Aorta (tissue), 5 donors: ENCODE measurements at places on chromosomes 13 and 19. TPM values are rescaled to one million over a fixed set of nuclear protein-coding genes. Genes with fewer than 3 reads are reported as not detected.

Gene MBD3
- polyA plus RNA-seq, result 37.6 TPM

Gene PDX1
- not detected for polyA plus RNA-seq

DNA sequence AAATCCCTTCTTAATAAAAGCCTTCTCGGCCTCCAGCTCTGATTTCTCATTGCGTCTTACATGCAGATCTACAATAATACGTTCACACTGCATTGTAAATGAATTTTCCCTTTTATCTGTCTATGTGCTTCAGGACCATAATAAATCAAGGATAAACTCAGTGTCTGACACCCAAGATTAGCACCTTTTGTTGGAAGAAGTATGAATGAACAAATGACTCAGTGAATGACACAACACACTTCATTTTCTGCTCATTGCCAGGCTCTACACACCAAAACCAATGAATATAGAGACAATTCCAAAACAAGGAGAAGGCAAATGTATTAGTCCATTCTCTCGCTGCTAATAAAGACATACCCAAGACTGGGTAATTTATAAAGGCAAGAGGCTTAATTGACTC is 1224.4 kb downstream of the EFNB2 start:
- DNase-seq, result no peak

GRCh38 chr13:49240017-49240416 is 7.7 kb upstream of the CDADC1 start:
- DNase-seq, result no peak

Gene IGFL2
- not detected for polyA plus RNA-seq

Gene RASGRP4
- polyA plus RNA-seq, result 4.1 TPM

Gene HSH2D
- polyA plus RNA-seq, result 0.10 TPM

Gene TSKS
- 0.38 TPM for polyA plus RNA-seq

Gene SLITRK6
- not detected for polyA plus RNA-seq

GRCh38 chr19:17737690-17738153 is 13.6 kb upstream of the FCHO1 start:
- DNase-seq, result no peak

- DNase-seq, result peak; percentile 85
Observed at GRCh38 chr19:45496349-45496953, 396 bp downstream of the RTN2 start.

- DNase-seq, result no peak
Observed at GRCh38 chr13:54852831-54853230, 1824.2 kb downstream of the OLFM4 start.

- DNase-seq, result no peak
Observed at GRCh38 chr19:8132858-8133458, 16.4 kb downstream of the FBN3 start.

Gene SERP2
- 11.4 TPM for polyA plus RNA-seq

Gene EXOC3L2
- polyA plus RNA-seq, result 0.67 TPM

- peak; percentile 72 for DNase-seq
Observed at GRCh38 chr13:106471957-106472543, 63.4 kb downstream of the EFNB2 start.

Gene NKPD1
- polyA plus RNA-seq, result not detected

DNA sequence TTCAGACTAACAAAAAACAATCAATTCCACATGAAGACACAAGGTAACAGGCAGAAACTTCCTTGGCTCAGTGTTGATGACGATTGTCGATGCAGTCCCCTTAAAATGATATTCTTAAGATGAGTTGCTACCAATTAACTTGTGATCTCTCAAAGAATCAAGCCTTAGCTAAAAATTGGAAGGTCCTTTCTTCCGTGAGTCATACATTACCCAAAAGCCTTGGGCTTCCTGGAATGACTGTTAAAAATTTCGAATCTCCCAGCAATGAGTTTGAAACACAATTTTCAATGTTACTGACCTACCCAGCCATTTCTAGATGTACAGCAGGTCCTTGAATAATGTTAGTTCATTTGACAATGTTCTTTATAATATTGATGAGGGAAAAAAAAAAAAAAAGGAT is 28.0 kb upstream of the RB1 start:
- no peak for DNase-seq

DNA sequence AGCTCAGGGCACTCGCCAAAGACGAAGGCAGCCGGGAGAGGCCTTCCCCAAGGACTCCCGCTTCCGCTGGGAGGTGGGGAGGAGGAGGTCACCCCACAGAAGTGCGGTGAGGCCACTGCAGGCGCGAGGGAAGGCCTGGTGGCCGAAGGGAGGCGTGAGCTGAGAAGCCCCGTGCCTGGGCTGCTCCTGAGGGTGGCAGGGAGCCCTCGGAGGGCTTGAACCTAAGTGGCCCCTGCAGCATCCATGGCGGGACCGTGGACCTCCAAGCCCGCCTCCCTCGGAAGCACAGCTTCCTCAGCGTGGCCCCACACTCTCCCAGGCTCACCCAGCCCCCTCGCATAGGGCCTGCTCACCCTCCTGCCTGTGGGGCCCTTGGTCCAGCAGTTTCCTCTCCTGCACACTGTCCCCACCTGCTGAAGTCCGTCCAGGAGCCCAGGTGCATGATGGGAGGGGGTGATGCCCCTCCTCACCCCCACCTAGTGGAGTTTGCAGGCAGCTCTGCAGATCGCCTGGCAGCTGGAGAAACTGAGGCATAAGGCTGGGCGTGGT is 25.9 kb downstream of the EFNA2 start:
- no peak for DNase-seq

GRCh38 chr13:47647001-47647400 is 354.1 kb downstream of the SUCLA2 start:
- no peak for DNase-seq

GRCh38 chr13:76160961-76161925 is 525.1 kb downstream of the LMO7 start:
- DNase-seq, result peak; percentile 59

Gene NECTIN2
- polyA plus RNA-seq, result 49.5 TPM

Gene NMRK2
- 0.18 TPM for polyA plus RNA-seq

DNA sequence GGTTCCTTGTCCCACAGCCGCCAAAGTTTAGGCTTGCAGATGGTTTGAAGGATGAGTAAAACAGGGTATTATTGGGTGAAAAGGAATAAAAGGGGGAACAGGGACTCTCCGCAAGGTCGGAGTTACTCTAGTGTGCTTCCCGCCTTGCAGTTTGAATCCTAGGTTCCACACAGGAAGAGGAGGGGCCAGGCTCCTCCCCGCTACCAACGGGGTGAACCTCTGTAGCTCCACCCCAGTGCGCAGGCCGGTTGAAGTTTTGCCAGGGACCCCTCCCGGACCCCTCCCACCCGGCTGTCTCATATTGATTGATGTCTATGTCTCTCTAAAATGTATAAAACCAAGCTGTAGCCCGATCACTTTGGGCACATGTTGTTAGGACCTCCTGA is 11.6 kb upstream of the GTF2F2 start:
- no peak for DNase-seq

- peak; percentile 43 for DNase-seq
Observed at GRCh38 chr13:110410936-110411687, 104.0 kb downstream of the COL4A2 start.

GRCh38 chr19:38555200-38555599 is 62.6 kb downstream of the MAP4K1 start:
- no peak for DNase-seq

DNA sequence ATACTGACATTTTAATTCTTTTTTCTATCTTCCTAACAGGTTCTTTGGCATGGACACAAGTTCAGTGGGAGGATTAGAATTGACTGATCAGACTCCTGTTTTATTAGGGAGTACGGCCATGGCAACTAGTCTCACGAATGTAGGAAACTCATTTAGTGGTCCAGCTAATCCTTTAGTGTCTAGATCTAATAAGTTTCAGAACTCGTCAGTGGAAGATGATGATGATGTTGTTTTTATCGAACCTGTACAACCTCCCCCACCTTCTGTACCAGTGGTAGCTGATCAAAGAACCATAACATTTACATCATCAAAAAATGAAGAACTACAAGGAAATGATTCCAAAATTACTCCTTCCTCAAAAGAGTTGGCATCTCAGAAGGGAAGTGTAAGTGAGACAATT is 34.5 kb downstream of the ZMYM2 start:
- no peak for DNase-seq

DNA sequence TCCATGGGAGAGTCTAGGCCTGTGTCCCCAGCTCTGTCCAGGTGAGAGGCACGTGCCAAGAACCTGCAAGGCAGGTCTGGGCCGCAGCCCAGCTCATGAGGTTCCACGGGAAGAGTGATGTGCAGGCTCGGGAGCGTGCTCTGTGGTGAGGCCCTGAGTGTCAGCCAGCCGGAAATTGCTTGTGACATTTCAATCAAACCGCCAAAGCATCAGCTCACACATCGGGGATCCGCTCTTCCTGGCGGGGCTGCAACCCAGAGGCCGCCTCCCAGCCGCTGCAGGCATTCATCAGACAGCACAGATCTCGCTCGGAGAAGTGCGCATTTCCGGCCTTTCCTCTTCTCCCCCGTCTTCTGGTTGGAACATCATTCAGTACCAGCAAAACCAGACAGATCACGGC is 109.3 kb downstream of the KDM4B start:
- DNase-seq, result no peak

DNA sequence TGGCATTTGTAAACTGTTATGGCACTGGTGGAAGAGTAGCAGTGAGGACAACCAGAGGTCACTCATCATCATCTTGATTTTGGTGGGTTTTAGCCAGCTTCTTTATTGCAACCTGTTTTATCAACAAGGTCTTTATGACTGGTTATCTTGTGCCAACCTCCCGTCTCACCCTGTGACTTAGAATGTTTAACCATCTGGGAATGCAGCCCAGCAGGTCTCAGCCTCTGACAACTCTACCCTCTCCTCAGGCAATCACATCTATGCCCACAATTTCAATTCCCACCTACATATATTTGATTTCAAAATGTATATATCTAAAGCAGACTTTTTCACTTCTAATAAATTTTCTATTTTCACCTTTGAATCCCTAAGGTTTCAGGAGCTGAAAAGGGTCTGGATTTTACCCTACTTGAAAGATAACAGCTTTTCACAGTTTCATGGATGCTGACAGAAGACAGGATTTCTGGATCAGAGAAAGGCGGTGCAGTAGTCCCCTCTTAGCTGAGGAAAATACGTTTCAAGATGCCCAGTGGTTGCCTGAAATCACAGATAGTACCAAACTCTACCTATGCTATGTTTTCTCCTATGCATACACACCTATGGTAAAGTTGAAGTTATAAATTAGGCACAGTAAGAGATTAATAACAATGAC is 1171.8 kb downstream of the DIAPH3 start:
- DNase-seq, result no peak

DNA sequence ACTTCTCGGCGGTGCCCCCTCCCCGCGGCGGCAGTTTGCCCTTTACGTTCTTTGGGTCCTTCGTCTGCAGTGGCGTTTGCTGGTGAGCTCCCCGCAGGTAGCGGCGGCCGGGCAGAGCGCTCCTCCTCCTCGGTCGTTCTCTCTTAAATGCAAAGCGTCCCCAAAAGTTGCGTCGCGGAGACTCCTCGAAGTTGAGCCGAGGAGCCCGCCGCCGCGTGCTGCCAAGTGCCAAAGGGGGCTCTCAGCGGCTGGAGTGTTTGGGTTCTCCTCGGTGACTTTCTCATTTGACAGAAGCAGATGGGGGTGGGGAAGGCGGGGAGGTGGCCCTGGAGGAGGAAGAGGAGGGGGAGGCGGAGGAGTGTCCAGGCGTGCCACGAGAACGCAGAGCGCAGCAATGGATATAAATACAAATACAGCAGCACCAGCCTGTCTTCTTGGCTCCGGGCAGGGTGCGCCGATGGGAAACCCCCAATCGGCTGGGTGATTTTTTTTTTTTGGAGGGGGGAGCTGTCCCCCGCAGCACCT is at the start of gene SOX21:
TSS of gene SOX21 (minus strand) at position 259 of the 525 bp plus-strand sequence. CDS start 496 bp downstream, outside the sequence.
- DNase-seq, result no peak

Gene SCN1B
- 9.9 TPM for polyA plus RNA-seq

Gene TMEM91
- polyA plus RNA-seq, result 8.9 TPM
